ENCODE measurements at places on chromosomes 6 and 20. TPM values are rescaled to one million over a fixed set of nuclear protein-coding genes. Genes with fewer than 3 reads are reported as not detected.

PRSS35 gene
- 4.7 TPM for total RNA-seq

POM121L2 gene
- total RNA-seq = not detected

DNA sequence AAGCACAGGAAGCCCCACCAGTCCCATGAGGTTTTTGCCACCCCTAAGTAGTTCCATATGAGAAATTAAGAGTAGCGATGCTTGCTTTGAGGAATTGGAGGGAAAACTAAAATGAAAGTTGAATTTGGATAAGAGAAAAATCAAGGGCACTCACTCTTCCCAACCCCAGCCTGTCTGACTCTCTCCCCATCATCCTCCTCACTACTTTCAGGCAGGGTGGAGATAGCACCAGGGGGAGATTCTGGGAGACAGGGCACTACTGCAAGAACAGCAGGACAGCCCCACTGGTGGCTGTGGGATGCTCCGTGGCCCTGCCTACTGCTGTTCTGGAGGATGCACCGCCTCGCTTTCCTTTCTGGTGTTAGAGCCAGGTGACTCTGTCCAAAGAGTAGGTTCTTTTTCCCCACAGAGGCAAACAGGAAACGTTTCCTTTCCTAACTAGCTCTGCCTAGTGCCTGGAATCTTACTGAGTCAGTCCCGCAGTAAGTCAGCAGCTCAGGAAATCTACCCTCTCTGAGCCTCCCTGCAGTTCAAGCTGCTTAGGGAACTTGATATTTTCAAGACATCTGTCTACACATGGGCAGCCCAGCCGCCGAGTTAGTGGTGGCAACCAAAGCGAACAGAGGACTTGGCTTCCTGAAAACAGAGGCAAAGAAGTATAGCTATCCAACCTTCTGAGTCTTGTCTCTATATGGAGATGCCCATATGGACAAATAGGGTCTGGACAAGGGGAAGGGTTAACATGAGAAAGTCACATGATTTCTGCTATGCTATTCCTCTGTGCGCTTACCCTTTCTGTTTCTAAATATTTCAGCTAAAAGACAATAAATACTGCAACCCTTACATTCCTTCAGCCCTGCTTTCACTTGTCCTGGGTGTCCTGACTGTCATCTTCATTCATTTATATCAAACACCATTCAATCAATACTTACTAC, 11.4 kb downstream of the HLA-E start:
- H3K4me3 ChIP-seq = no peak overlapping the region
- H3K27me3 ChIP-seq = no peaks in the 10 kb centered on the region
- H3K36me3 ChIP-seq = no peaks in the 10 kb centered on the region
- no peak for DNase-seq

DNA sequence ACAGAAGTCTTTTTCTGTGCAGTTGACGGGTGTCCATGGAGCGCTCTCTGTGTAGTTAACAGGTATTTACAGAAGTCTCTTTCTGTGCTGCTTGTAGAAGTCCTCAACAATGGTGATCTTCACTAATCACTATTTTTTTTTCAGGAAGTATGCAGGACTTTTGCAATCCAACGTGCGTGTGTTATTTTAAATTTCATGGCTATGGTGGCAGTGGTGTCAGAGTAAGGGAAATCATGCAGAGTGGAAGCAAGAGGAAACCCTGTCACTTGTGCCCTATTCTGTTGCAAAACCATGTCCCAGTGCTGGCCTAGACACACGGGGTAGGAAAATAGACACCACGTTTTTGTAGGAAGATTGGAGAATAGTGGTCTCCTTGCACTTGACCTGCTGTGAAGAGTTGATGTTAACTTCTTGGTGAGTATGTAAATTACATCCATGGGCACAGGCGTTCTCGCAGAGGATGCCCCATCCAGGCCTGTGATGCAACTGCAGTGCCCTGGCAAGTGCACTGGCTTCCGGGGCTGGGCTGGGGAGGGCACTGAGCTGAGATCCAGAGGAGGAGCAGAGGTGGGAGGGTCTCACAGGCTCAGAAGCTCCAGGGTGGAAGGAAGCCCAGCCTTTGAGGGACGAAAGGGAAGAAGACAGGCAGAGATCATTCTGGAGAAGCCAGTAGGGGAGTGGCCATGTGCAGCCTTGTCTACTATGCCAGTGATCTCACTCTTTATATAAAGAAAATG, 146.5 kb downstream of the SYCP2 start:
- H3K4me1 ChIP-seq = no peaks in the 10 kb centered on the region
- H3K36me3 ChIP-seq = no peaks in the 10 kb centered on the region
- peaks cover 1% of the 10 kb centered on the region for H3K27me3 ChIP-seq
- peak; percentile 64 for DNase-seq
- H3K4me3 ChIP-seq = no peak overlapping the region

ERVFRD-1 gene
- total RNA-seq = not detected
